ENCODE measurements at places on chromosomes 2 and 18.

- no peak for DNase-seq
These were observed 29.7 kb downstream of the LYPD6 start for GRCh38 chr2:149360106-149360505.

GRCh38 chr2:219642069-219642454, 14.6 kb downstream of the SLC4A3 start:
- DNase-seq: peak; percentile 51

GRCh38 chr18:2146092-2146491, 425.2 kb downstream of the METTL4 start:
- DNase-seq: no peak

GRCh38 chr2:64214281-64215115, 70.3 kb upstream of the PELI1 start:
- DNase-seq: no peak

GRCh38 chr2:236286873-236287545, 22.8 kb upstream of the ASB18 start:
- DNase-seq: no peak

GRCh38 chr2:239392072-239392357, 8.8 kb downstream of the HDAC4 start:
- DNase-seq: no peak

GRCh38 chr2:203993560-203993959, 57.0 kb downstream of the ICOS start:
- DNase-seq: no peak

GRCh38 chr2:8605351-8606065, 76.3 kb upstream of the ID2 start:
- no peak for DNase-seq

DNA sequence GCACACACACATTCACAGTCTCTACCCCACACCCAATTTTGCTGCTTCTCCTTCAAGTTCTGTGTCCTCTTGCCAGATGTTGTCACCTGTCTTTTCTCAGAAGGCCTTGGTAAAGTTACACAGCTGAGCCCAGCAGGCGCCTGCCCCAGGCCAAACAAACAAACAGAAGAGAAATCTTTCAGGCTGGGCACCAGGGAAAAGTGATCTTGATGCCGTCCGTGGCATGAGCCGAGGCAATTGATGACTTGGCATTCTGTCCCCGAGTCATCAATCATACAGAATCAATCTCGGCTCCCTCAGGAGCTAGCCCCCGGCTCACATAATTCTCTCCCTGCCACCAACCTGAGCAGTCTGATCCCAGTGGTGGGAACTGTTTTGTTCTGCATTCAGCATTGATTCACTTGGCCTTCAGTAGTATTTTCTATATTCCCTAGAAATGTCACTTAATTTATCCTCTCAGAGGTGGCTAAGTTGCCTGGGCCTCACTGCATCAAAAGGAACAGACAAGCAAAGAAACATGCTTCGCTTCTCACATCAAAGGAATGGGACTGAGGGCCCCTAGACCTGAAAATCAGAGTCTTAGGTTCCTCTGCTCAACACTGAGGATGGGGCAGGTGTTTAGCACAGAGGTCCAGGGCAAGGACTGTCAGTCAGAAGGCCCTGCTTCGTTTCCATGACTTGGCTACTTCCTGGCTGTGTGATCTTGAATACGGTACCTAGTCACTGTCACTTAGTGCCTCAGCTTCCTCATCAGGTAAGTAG, 278.8 kb upstream of the CELF4 start:
- DNase-seq: no peak

- DNase-seq: peak; percentile 25
These were observed 61.3 kb upstream of the RAPGEF4 start for GRCh38 chr2:172674034-172674967.

Data from psoas muscle (tissue), 8 donors.